ENCODE measurements at places on chromosomes 2 and 18. TPM values are rescaled to one million over a fixed set of nuclear protein-coding genes. Genes with fewer than 3 reads are reported as not detected.

Gene ABCA12
- total RNA-seq: 0.17 TPM

Gene CDH7
- total RNA-seq: not detected

Gene G6PC2
- not detected for total RNA-seq

Gene IL1RL1
- 1.3 TPM for total RNA-seq

Gene ZC3H6
- 0.36 TPM for total RNA-seq

Gene SCYGR4
- not detected for total RNA-seq

Gene SLC30A3
- 3.4 TPM for total RNA-seq
